ENCODE measurements at places on chromosomes 11 and 22. TPM values are rescaled to one million over a fixed set of nuclear protein-coding genes. Genes with fewer than 3 reads are reported as not detected.

- H3K4me1 ChIP-seq = no peaks in the 10 kb centered on the region
- no peaks in the 10 kb centered on the region for H3K27me3 ChIP-seq
- DNase-seq = no peak
- H3K4me3 ChIP-seq = no peak overlapping the region
- H3K36me3 ChIP-seq = peaks cover 23% of the 10 kb centered on the region
These were observed 35.4 kb upstream of the SERPIND1 start for GRCh38 chr22:20738394-20739089.

- DNase-seq = no peak
- H3K27me3 ChIP-seq = no peaks in the 10 kb centered on the region
- peaks cover 13% of the 10 kb centered on the region for H3K36me3 ChIP-seq
- H3K4me3 ChIP-seq = no peak overlapping the region
These were observed 11.5 kb upstream of the NEAT1 start for GRCh38 chr11:65410936-65411680.

DNA sequence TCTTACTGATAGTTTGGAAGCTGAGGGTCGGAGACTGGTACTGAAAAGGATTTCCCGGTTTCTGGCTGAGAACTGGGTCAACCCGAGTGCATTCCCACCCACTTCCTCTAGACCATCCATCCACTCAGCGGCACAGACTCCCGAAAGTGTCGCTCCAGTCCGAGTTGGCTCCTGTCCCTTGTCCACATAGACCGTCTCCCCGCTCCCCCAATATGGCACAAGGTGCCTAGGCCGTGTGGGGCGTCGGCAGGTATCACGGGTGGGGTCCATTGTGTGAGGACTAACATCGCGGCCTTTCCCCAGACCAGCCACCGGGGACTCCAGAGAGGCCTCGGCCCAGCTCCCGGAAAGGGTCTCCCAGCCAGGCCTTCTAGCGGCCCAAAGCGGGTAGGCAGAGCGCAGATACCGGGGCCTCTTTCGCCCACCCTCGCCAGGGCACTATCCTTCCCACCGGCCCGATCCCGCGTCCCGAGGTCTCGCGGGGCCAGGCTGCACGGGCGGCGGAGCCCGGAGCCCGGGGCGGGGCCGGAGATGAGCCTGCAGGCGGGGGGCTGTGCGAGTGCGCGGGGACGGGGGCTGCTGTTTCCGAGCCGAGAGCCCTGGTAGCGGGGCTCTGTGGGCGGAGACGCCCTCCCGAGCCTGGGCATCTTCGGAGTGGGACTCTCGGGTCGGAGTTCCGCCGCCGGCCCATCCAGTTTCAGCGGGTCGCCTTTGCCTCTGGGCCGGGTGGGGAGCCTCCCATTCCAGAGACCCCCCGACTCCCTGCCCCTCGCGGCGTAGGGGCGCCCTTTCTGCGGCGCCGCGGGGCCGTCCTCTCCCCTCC is 21.1 kb downstream of the SERPINH1 start:
- peak overlapping the region; percentile 51 for H3K4me3 ChIP-seq
- no peaks in the 10 kb centered on the region for H3K36me3 ChIP-seq
- H3K27ac ChIP-seq = peak overlapping the region; percentile 56
- H3K27me3 ChIP-seq = no peaks in the 10 kb centered on the region

DNA sequence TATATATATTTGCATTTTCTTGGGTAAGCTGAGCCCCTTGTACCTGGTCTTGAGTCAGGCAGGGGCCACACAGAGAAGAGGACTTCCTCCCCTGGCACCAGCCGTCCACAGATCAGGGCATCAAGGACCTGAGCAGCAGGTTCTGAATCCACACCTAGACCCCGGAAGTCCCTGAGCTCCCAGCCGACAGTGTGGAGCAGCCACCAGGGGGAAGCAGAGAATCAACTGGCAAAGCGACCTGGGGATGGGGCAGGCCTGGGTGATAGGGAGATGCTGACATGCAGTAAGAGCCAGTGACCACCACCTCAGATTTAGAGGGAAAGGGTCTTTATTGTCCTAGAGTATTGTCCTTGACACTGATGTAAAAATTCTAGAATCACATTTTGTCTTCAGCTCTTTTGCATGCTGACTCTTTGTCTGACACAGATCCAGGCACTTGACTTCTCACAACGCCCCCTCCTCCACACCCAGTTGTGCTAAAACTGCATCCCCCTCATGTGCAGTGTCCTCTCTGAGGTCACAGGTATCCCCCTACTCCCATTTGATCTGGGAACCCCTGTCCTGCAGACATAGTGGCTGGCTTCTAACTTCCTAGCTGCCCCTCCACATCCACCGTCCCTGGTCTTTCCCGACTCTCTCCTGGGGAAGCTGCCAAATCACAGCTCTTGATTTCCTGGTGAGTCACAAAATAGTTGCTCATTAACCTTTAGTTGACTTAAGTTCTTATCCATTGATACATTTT is 109.3 kb downstream of the GGTLC2 start:
- H3K36me3 ChIP-seq = no peaks in the 10 kb centered on the region
- H3K4me3 ChIP-seq = no peak overlapping the region
- no peaks in the 10 kb centered on the region for H3K4me1 ChIP-seq
- 0 out of 2 replicates have a peak, but pooled peaks cover 4% of the 10 kb centered on the region for H3K27me3 ChIP-seq

DNA sequence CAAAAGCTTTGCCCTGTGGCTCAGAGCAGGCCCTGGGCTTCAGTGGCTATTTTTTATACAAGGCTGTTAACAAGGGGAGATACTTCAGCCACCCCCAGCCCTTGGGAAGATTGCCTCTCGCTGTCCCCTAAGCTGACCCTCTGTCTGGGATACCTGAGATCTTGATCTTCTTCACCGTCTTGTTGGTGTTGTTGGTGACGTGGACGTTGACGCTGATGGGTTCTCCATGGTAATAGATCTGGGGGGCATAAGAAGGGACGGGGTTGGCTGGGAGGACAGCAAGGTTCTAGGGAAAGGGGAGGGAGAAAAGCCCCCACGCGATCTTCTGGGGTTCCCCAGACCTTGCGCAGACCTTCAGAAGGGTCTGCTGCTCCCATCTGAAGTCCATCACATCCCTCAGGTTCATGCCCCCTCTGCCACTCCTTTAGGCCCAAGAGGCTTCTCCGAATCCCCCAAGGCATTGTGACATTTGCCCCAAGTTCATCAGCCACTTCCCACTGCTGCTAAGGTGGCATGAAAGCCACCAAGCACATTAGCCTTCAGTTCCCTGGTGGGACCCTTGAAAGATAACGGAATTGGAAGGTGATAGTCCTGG is 36.7 kb downstream of the TPBGL start:
- H3K27me3 ChIP-seq = no peaks in the 10 kb centered on the region
- no peaks in the 10 kb centered on the region for H3K4me1 ChIP-seq
- no peak overlapping the region for H3K27ac ChIP-seq

EXPH5 gene
- 0.05 TPM for polyA plus RNA-seq

LRRC55 gene
- not detected for polyA plus RNA-seq

CALCA gene
- not detected for polyA plus RNA-seq

TNNI2 gene
- polyA plus RNA-seq = not detected

PDE2A gene
- 0.32 TPM for polyA plus RNA-seq
